ENCODE measurements at places on chromosomes 7 and 10.
A peak's percentile ranks its signal among the peaks of the same experiment; 100 is the strongest.

DNA sequence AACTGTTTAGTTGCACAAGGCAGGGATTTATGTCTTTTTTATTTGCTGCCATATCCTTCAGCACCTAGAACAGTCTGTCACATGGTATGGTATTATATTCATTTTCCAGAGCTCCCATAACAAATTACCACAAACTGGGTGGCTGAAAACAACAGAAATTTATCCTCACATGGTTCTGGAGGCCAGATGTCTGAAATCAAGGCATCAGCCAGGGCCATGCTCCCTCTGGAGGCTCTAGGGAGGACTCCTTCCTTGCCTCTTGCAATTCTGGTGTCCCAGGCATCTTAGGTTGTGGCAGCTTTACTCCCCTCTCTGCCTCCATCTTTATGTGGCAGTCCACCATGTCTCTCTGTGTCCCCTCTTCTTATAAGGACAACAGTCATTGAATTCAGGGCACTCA, 43.1 kb downstream of the MET start:
- DNase-seq: no peak

GRCh38 chr7:3691478-3692158, 390.6 kb downstream of the SDK1 start:
- no peak for DNase-seq

DNA sequence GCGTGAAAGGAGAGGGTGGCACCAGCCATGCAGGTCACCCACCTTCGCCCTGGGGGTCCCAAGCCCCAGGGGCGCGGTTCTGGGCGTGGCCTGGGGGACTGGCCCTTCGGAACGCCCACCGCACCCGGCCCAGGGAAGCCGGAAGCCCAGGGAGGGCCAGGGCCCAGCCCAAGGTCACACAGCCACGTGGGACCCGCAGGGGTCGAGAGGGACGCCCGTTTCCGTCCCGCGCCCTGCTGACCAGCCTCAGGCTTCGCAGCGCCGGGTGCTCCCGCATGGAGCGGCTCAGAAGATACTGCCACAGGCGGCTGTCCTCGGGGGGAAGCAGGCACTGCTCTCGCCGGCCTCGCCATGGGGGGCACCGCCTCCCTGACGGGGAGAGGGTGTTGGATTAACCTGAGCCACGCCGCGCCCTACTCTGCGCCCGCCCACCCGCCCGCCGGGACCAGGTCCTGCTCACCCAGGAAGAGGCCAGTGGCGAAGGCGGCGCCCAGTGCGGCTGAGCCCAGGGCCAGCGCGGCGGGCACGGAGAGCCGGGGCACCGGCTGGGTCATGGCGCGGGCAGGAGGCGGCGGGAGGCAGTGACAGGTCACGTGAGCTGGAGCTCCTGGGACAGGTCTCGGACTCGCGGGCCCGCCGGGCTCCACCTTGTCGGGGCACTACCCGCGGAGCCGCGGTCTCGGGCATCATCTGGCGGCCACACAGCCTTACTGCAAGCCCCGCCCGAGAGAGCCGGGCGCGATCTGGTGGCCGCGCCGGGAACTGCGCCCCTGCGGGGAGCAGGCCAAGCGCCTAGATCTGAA, at the start of gene COMTD1:
COMTD1 (minus strand) TSS at position 583 of the 803 bp plus-strand sequence; CDS start at position 554, 29 bp downstream.
- DNase-seq: peak; percentile 87

GRCh38 chr10:43824934-43825333, 176.3 kb upstream of the ZNF32 start:
- no peak for DNase-seq

- DNase-seq: no peak
Observed at GRCh38 chr10:62044566-62044965, 143.1 kb downstream of the ARID5B start.

DNA sequence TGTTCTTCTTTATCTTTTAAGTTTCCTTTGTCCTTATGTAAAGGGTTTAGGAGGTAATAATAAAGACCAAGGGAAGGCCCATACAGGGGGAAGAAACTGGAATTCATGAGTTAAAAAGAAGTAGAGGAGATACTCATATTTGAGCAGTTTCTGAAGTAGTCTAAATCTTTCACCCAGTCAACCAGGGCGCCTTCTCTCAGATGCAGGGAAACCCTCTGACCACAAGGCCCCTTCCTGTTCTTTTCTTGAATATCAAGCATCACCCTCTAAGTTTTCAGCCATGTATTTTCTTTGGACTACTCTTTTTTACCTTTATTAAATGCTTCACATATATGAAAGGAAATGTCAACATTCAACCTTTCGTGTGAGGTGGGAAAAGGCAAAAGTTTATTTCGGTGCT, 630.8 kb downstream of the SUGCT start:
- no peak for DNase-seq

DNA sequence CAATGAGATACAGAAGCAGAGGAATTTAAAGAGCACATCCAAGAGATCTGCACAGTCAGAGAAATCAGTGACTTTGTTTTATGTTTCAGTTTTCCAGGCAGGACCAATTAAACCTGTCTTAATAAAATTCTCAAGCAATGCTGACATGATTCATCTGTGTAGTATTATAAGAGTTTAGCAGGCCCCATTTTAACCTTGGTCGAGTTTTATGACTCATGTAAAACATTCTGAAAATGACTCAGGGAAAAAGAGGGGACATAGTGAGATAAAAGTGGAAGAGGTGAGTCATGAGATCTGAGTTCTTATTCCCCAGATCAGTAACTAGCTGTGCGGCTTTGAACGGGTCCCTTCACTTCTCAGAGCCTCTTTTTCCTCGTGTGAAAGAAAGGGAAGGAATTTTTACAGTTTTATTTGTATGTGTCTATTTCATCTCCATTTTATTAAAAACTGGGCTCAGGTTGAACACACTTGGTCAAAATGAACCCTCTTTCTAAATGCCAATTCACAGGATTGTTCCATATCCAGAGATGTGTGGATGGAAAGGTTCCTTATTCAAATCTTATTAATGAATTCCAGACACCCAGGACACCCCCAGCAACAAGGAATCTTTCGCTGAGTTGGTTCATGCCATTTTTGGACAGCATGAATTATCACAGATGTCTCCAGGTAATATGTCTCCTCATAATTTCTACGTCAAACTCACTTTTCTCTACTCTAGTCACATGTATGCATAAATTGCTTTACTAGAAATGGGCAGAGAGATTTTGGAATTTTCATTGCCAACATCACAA, 143.2 kb downstream of the JAZF1 start:
- DNase-seq: no peak
